Midbrain (tissue), 1 donor: ENCODE measurements at places on chromosomes 2 and 18.

GRCh38 chr2:139353874-139354273 lies 573.7 kb upstream of the NXPH2 start:
- DNase-seq = no peak

DNA sequence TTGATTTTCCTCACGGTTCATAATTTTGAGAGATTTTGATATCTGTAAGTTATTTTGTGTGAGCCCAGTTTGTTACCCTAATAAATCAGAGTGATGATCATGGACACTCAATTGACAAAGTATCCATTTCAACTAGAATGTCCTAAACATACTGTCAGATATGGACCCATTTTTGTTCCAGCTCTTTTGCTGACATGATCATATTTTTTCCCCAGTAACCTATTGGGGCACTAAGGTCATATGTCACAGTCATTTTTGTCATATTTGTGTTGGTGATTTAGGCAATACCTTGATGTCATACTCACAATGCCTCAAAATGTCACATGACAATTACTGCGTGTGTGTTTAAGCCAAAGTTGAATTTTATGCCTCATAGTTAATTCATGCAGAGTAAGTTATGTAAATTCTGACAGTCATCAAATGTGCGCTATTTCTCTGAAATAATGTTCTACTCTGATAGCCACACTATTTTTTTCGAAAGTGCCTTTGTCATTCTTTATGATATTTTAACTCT lies 218.7 kb downstream of the ARHGAP15 start:
- DNase-seq = no peak

- DNase-seq = no peak
Observed at GRCh38 chr18:7370802-7371201, 139.9 kb downstream of the LRRC30 start.

DNA sequence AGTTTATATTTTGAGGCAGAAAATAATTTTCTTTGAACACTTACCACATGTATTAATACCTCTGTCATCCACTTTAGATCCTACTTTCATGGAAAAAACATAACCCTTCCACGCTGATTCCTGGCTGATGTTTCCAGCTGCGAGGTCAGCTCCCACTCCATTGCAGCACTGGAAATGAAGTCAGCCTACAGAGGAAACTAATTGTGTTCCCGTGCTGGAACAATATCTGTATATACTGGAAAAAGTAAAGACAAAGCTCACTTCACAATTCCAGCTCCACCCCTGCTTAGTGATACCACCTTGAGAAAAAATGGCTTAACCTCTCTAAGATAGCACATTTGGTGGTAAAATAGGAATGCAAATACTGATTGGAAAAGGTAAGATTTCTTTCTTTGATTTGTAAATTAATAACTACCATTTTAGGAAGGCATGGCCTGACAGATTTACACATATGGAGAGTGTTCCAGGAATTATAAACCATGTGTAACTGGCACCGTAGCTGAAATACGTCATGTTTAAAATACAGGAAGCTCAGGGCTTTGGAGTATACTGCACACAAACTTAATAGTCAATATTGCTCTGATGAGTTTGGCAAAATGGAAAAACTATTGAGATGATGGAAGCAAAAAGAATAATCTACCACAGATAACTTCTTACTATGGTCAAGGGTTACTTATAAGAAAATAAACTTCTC lies 90.0 kb downstream of the TRIB2 start:
- no peak for DNase-seq

- DNase-seq = no peak
Observed at GRCh38 chr2:128777196-128778035, 458.7 kb upstream of the HS6ST1 start.

GRCh38 chr2:19358242-19359020 lies at the start of gene OSR1:
OSR1 (minus strand) TSS chr2:19358623; CDS start chr2:19353805, 4,818 bp downstream.
- DNase-seq = no peak

- no peak for DNase-seq
Observed at GRCh38 chr2:171707752-171708151, 20.5 kb downstream of the DYNC1I2 start.

DNA sequence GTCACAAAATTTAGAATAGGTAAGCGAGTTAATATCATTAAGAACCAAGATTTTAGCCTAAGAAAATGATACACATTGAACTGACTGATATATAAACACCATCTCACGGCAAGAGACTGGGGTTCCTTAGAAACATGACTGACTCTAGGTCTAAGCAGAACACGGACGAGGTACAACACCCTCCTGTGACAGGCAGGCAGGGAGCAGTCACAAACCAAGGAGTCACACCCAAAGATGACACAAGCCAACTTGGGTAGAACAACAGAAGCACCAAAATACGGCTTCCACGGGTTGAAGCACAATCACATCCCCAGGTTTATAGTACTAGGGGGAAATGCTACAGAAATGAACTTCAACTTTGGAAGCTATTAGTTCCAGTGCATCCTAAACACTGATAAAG lies 24.3 kb downstream of the HDLBP start:
- no peak for DNase-seq

DNA sequence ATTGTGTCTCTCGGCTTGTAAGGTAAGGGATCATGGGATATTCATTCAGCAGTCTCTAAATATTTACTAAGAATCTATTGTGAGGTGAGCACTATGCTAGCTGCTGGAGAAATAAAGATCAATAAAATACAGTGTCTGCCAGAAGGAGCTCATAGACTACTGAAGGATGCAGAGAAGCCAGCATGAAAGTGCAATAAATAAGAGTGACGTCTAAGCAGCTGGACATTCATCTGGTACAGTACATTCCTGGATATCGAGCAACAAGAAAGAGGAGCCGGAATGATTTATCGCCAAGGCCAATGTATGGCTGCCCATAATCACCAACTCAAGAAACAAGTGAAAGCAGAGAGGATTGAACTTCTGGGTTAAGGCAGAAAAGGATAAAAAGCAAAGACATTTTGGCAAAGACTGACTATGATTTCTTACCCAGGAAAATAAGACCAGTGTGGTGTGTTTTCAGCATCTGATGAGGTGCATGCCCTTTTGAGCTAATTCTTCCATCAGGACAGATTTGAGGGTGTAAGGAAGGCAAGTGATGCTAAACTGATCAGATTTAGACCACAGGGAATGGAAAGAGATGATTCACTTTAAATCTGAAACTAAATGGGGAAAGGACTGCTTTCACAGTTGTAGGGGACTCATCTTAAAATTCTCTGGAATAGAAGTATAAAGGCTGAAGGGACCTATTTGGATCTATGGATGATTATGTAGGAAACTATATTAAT lies 18.7 kb upstream of the LMAN1 start:
- DNase-seq = no peak

- no peak for DNase-seq
Observed at GRCh38 chr2:31266804-31267203, 32.9 kb downstream of the EHD3 start.

DNA sequence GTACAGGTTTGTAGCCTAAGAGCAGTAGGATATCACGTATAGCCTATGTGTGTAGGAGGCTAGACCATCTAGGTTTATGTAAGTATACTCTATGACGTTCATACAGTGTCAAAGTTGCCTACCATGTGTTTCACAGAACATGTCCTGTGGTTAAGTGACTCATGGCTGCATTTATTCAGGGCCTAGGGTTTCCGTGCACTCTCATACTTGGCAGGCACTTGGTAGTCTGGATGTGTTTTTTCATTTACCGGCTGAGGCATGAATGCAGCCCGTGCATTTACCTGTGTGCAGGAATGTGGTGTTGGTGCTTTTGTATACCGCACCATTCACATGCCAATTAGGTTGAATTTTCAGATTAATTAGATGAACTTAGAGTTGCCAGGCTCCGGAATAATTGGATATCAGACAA lies 43.4 kb downstream of the MYL12B start:
- DNase-seq = no peak

DNA sequence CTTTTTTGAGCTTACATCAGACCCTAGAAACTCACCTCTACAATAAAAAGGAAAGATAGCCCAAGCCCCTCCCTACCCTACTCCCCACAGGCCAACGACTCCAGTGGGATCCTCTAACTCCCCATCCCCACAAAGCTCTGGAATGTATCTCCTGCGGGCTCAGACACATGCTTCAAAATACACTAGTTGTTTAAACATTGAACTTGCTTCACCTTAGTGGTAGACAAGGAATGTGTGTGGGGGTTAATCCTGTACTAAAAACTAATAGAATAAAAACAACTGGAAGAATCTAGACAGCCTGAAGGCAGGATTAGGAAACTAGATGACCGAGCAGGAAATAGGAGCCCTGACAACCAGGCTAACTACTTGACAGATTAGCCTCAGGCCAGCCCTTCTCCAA lies 211.5 kb downstream of the SUCLG1 start:
- no peak for DNase-seq

GRCh38 chr2:223260681-223261080 lies 208.7 kb downstream of the KCNE4 start:
- DNase-seq = no peak

DNA sequence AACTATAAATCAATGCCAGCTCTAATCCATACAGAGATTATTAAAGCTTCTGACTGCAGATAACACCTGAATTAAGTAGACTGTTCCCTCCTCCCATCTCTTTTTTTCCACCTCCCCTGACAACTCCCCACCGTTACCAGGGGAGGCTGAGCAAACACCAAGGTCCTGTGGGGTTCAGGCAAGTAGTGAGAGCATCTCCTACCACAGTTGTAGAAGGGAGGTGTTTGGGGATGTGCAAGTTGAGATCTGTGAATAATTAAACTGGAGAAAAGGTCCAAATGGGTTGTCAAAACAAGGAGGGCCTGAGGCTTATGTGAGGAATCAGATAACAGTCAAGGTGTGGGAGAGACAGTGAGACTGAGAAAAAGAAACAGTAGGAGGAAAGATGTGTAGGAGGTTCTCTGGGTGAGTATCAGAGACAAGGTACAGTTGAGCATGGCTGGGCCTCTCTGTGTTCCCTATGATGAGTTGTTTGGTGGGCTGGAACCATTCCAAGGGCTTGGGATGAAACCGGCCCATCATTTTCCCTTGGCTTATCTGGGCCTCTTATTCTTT lies 194.6 kb downstream of the CYRIA start:
- no peak for DNase-seq

- DNase-seq = peak; percentile 4
Observed at GRCh38 chr2:28952836-28953211, 28.3 kb upstream of the TOGARAM2 start.

- no peak for DNase-seq
Observed at GRCh38 chr18:75360215-75360614, 67.3 kb downstream of the SMIM21 start.

DNA sequence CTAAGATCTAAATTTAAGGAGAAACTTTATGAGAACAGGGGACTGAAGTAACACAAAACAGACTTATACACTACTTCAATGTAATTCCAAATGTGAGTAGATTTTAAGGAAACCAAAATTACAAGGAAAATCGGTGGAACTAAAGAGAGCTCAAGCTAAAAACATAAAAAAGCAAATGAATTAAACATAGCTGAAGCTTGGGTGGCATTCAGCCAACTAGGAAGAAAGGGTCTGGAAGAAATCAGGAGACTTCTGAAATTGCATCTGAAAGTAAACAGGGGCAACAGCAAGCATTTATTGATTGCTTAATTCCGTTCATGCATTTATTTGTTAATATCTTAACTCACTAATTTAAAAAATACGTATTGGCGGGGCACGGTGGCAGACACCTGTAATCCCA lies 727.3 kb upstream of the PKDCC start:
- no peak for DNase-seq

DNA sequence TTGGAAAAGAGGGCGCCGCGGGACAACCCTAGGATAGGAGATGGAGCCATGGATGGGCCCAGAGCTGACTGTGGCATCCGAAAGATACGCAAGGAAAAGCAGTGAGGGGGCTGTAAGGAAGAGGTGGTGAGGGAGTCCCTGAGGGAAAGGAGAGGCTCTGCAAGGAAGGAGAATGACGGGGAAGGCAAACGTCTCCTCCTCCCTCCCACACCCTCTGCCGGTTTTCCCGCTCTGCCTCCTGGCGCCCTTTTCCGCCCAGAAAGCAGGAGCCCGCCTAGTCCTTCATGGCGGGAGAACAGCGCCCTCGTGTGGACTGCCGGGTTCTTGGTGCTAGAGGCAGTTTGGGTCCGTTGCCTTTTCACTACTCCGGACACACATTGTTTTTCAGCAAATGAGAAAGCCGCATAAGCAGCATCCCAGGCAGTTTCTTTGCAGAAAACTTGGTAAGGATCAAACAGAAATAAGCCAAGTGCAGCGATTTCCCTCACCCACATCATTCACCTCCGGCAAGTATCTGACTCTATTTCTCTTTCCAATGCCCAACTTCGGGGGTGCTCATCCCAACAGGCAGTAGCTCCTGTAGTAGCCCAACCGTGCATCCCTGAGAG lies 200.4 kb downstream of the INO80D start:
- DNase-seq = peak; percentile 82

- no peak for DNase-seq
Observed at GRCh38 chr2:26723991-26724750, 31.6 kb downstream of the KCNK3 start.

- DNase-seq = no peak
Observed at GRCh38 chr2:20138696-20139095, 86.2 kb downstream of the SDC1 start.

DNA sequence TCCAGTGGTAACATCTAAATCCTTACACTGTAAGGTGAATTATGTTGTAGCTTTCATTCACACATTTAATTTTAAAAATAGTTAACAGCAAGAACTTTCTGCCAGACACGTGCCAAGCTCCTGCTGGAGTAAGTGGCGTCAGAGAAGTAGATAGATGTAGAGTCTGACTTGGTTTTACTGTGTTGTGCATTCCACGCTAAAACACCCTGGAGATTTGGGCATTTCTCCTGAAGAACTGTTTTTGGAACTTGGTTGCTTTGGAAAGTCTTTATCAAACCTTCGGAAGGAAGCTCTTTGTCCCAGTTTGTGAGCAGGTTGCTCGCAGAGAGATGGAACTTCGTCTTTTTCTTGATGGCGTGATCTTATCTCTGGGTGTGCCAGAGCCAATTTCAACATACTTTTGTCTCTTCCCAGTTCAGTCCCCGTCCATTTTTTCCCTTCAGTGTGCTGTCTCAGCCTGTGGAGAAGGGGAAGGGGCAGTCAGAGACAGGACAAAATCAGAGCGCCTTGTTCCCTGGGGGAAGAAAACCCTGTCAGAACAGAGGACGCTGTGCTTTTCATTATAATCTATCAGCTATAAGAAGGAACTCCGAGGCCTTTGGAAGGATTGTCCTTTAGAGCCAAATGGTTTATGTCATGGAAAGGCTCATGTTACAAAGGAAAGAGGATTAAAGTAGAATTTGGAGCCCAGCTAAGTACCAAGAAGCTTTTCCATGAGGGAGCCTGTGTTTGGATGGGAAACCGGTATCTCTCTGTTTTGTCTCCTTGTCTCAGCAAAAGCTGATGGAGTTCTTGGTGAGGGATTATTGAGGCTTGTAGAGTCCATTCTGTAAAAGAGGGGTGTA lies 18.9 kb downstream of the GRHL1 start:
- DNase-seq = no peak

GRCh38 chr2:115910270-115910669 lies 1467.8 kb downstream of the DPP10 start:
- no peak for DNase-seq

- DNase-seq = no peak
Observed at GRCh38 chr2:221392228-221392881, 179.7 kb downstream of the EPHA4 start.

DNA sequence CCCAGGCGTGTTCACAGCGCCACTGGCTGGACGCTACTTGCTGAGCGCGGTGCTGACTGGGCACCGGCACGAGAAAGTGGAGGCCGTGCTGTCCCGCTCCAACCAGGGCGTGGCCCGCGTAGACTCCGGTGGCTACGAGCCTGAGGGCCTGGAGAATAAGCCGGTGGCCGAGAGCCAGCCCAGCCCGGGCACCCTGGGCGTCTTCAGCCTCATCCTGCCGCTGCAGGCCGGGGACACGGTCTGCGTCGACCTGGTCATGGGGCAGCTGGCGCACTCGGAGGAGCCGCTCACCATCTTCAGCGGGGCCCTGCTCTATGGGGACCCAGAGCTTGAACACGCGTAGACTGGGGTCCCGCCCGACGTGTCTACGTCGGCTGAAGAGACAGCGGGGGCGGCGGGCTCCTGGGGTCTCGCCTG lies 891 bp upstream of the KHK start:
- DNase-seq = peak; percentile 64
